Esophagus muscularis mucosa (tissue), 4 donors: ENCODE measurements at places on chromosomes 7 and 10. TPM values are rescaled to one million over a fixed set of nuclear protein-coding genes. Genes with fewer than 3 reads are reported as not detected.

CLDN4 gene
- 0.42 TPM for total RNA-seq

DNA sequence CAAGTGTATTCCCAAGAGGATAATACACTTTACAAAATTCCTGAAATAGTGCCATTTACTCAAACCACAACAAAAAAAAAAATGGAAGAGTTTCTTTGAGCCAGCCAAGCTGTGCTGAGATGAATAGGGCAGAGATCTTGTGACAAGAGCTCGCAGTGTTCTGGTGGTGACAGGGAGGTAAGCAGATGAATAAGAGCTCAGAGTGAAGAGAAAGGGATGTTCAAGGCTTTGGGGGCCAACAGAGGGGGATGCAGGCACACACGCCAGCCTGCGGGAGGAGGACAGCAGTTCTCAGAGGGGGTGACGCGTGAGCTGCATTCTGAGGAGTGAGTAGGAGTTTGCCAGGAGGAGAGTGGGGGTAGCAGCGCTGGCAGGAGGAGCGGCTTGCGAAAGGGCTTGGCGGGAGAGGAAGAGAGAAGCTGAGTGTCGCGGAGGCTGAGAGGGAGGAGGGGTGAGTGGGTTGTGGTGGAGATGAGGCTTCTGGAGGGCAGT, 194.4 kb upstream of the IMMP2L start:
- no peaks in the 10 kb centered on the region for H3K27me3 ChIP-seq
- no peak for DNase-seq
- H3K36me3 ChIP-seq: no peaks in the 10 kb centered on the region

DNA sequence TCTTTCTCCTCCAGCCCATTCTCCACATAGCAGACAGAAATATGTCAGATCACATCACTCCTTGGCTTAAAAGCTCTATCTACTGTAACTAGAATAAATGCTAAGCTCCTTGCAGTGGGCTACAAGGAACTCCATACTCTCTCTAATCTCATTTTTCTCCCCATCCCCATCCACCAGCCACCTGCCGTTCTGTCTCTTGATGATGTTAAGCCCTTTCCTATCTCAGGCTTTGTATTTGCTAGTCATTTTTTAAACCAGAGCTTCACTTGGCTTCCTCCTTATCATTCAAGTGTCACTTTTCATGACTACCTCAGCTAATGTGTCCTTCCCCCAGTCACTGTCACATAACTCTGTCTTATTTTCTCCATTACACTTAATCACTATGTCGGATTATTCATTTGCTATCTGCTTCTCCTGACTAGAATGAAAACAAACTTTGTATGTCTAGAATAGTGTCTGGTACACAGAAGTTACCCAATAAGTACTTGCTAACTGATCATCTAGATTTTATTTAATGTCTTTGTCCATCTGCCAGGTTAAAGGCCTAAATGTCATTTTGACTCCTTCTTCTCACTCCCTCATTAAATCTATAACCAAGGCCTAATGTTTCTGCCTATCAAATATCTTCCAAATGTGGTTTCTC, 87.2 kb upstream of the RPA3 start:
- no peak overlapping the region for H3K27ac ChIP-seq
- H3K4me3 ChIP-seq: no peak overlapping the region
- no peaks in the 10 kb centered on the region for H3K4me1 ChIP-seq
- no peaks in the 10 kb centered on the region for H3K27me3 ChIP-seq

DNA sequence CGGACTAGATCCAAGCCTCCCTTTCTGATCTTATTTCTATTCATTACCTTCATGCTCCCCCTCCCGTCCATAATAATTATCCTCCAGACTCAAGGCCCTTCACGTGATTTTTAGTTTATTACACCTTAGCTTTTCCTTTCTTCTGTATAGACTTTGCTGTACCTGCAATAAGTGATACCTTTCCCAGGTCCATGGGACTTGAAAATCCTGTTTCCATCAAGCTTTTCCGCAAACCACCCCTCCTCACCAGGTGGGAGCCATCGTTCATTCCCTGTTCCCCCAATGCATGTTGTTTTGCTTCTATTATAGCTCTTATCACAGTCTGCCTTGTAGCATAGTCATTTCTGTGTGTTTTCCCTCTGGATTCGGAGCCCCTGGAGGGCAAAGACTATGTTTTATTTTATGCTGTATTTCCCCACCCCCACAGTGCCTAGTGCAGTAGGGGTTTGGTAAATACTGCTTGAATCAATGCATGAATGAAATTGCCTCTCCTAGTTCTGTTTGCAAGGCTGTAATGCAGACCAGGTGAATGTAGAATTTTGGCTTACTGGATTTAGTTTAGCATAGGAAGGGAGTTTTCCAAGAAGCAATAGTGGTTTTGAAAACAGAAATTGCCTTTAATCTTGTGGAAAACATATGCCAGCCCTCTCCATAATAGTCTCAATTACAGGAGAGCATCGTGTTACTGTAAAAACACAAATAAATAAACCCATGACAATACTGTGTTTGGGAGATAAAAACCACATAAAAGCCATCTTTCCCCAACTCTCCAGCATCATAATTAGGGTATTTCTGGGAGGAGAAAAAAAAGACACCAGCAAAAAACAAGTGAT, 213.4 kb downstream of the AUTS2 start:
- H3K36me3 ChIP-seq: no peaks in the 10 kb centered on the region
- peaks cover 41% of the 10 kb centered on the region for H3K4me1 ChIP-seq
- no peak overlapping the region for H3K27ac ChIP-seq
- no peaks in the 10 kb centered on the region for H3K27me3 ChIP-seq

DNA sequence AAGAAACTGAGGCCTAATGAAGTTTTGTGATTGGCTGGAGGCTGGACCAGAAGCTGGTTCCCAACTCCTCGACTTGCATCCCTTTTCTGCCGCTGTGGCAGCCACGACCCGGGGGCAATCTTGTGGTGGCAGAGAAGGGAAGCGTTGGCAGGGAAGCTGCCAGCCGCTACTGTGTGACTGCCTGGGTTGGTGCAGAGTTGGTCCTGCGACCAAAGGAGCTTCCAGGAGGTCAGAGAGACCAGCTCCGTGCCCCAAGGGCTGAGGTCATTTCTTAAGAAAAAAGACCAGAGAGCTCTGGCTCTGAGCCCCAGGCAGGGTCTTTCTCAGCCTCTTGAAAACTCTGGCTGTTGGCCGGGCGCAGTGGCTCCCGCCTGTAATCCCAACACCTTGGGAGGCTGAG, 47.2 kb downstream of the PRF1 start:
- no peaks in the 10 kb centered on the region for H3K36me3 ChIP-seq
- peaks cover 27% of the 10 kb centered on the region for H3K4me1 ChIP-seq
- no peak for DNase-seq
- H3K4me3 ChIP-seq: no peak overlapping the region
- no peaks in the 10 kb centered on the region for H3K27me3 ChIP-seq

GPR37 gene
- 14.7 TPM for total RNA-seq

- H3K4me3 ChIP-seq: no peak overlapping the region
- H3K36me3 ChIP-seq: no peaks in the 10 kb centered on the region
- no peaks in the 10 kb centered on the region for H3K4me1 ChIP-seq
- H3K27me3 ChIP-seq: no peaks in the 10 kb centered on the region
- no peak for DNase-seq
- no peak overlapping the region for H3K27ac ChIP-seq
These were observed 169.5 kb downstream of the SNX13 start for GRCh38 chr7:17770710-17771375.
